ENCODE measurements at places on chromosomes 4 and X.
A peak's percentile ranks its signal among the peaks of the same experiment; 100 is the strongest.

GRCh38 chrX:95076449-95076848 lies 1402.4 kb downstream of the FAM133A start:
- no peak for DNase-seq

DNA sequence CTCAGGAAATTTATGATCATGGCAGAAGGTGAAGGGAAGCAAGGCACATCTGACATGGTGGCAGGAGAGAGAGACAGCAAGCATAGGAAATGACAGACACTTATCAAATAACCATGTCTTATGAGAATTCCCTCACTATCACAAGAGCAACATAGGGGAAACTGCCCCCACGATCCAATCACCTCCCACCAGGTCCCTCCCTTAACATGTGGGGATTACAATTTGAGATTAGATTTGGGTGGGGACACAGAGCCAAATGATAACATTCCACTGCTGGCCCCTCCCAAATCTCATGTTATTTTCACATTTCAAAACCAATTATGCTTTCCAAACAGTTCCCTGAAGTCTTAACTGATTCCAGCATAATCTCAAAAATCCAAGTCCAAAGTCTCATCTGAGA lies 8.2 kb upstream of the TMA16 start:
- no peak for DNase-seq

- DNase-seq = no peak
Observed at GRCh38 chr4:145824463-145824862, 114.2 kb downstream of the ZNF827 start.

DNA sequence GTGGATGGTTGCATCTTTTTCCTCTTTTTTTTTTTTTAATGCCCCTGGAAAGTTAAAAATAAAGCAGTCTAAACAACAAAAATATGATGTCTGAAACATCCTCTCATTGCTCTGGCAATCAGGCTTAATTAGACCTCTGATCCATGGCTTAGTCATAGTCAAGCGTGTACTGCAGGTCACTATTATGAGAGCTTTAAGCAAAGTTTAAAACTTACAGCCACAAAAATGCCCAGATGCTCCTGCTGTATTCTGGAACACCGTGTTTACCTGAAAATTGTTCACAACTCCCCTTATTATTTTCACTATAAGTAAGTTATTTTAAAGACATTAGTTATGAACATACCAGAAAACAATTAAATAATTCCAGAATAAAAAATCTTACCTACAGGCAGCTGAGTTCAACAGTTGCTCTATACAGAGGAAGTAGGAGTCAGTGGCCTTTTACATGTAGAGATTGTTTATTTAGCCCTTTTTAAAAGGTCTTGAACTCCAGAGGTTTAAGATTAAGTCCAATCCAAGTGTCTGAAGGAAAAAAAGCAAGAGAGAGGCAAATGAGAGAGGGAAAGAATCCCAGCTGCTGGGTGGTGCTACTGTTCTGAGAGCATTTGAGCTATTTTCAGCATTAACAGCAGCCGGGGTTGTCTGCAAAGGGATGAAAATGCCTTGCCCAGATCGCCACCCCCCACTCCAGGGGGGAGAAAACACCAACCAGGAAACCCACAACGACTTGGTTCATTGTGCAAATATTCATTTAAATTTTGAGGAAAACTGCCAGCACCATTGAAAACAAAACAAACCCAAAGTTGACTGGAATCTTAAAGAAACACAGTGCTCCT lies 36.9 kb downstream of the SORBS2 start:
- no peak for DNase-seq

GRCh38 chrX:100615005-100615404 lies 21.6 kb downstream of the TSPAN6 start:
- no peak for DNase-seq

GRCh38 chr4:184798504-184798903 lies 27.3 kb downstream of the ACSL1 start:
- DNase-seq = no peak

GRCh38 chr4:1080961-1081688 lies 32.2 kb downstream of the RNF212 start:
- no peak for DNase-seq

GRCh38 chrX:119503484-119503861 lies 35.2 kb downstream of the SLC25A5 start:
- DNase-seq = no peak

- no peak for DNase-seq
Observed at GRCh38 chr4:151858356-151858755, 97.5 kb upstream of the GATB start.

DNA sequence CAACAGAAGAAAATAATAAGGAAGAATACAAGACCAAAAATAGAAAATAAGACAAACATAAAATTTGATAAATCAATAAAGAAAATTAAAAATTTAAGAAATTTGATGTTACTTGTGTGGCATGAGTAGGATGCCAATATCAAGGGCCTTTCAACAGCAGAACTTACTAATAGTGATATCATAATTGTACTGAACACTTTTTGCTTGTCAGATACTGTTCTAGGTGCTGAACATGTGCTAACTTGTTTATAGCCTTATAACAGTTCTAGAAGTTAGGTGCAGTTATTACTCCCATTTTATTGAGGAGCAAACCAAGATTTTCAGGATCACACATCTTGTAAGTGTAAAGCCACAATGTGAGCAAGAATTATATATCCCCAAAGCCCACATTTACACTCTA lies 546.0 kb upstream of the EPHA5 start:
- DNase-seq = no peak

GRCh38 chr4:95546866-95547714 lies 1.7 kb downstream of the UNC5C start:
- DNase-seq = no peak

DNA sequence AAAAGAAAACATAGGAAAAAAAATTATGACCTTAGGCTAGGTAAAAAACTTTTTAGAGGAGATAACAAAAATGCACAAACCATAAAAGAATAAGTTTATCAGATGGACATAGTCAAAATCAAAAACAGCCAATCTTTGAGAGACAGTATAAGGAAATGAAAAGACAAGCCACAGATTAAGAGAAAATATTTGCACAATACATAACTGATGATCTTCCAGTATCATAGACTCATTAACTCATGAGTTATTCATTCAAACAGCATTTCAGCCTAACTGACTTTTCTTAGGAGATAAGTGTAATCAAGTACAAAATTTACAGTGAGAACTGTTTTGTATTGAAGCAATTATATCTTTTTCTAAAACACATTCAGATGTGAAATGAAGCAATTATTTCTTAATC lies 183.8 kb downstream of the FBXO8 start:
- DNase-seq = no peak

DNA sequence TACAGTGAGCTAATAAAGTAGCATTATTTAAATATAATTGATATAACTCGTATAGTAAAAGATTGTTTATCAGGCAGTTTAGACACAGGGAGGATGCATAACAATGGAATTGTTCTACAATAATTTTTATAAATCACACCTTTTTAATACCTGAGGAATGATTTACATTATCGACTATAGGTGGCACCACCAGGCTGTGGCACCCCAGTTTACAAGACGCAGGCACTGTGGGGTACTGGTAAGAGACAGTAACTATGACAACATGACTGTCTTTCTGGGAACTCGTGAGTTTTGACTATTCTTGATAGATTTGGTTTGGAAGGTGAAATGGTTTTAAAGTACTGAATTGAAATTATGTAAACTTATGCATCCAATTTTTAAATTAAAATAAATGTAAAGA lies 27.1 kb upstream of the STBD1 start:
- DNase-seq = no peak

- DNase-seq = no peak
Observed at GRCh38 chrX:70922774-70923473, 8.0 kb downstream of the SLC7A3 start.

DNA sequence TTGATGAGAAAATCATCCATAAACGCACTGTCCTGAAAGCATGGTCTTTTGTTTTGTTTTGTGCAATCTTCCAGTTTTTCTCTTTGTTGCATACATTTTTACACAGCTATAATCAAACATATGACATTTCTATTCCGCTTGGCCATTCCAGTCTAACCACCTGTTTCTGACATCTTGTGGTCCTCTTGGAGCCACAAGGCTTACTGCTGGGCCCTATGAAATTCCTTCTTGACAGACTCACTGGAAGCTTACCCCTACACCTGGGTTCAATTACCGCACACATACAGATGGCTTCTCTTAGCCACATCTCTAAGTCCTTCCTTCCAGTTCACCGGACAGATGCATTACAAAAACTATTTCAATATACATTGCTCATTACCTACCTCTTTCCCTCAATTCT lies 72.4 kb downstream of the PAPSS1 start:
- no peak for DNase-seq

DNA sequence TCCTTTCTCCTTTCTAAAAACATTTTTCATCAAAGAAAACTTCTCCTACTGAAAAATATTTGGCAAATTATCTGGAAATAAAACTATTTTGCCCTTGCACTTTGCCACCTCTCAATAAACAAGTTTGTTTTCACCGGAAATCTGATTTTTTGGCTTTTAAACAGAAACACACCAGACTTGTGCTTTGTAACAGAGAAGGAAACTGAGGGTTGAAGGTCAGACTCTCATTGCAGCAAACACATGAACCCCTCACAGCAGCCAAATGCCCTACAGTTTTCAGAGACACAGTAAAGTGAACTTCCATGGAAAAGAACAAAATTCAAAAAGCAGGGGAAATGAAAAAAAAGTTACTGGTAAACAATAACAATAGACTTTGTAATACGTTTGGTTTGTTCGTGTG lies 95.6 kb upstream of the WDR17 start:
- no peak for DNase-seq

GRCh38 chr4:109079201-109079600 lies 223.3 kb downstream of the COL25A1 start:
- no peak for DNase-seq

DNA sequence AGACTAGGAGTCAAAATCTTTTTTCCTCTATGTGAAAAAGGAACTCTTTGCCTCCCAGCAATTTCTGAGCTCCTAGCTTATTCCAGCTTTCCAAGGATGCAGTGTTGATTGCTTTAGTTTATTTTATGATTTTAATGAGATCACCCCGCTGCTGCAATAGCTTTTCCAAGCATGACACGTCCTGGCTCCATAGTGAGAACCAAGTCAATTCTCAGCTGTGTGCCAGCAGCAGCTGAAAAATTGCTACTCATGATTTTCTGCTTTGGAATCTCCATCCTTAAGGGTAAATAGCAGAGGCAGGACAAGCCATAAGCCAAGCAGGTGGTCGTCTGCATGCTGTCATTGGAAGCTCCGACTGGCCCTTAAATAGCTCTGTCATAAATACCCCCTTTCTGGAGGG lies 64.5 kb downstream of the FTHL17 start:
- DNase-seq = no peak

GRCh38 chrX:81286075-81286474 lies 84.2 kb downstream of the SH3BGRL start:
- DNase-seq = no peak

GRCh38 chrX:153926858-153927671 lies 1.0 kb upstream of the ARHGAP4 start:
- peak; percentile 65 for DNase-seq

- DNase-seq = no peak
Observed at GRCh38 chr4:109947457-109947856, 34.8 kb downstream of the EGF start.

DNA sequence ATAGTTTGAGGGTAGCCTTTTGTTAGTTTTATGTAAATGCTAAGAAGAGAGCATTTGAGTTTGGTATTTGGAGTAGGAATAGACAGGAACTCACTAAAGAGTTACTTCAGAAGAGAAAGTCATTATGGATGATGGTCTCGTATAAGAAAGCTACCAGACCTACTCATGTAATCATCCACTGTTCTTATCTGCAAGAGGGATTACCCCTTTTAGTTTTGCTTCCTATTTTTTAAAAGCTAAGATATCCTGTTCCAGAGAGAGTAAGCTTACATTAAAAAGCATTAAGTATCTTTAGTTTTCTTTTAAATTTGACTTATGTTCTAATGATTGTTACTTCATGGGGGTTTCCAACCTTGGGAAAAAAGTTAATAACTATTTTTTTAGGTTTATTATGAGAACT lies 12.5 kb upstream of the ART3 start:
- no peak for DNase-seq

DNA sequence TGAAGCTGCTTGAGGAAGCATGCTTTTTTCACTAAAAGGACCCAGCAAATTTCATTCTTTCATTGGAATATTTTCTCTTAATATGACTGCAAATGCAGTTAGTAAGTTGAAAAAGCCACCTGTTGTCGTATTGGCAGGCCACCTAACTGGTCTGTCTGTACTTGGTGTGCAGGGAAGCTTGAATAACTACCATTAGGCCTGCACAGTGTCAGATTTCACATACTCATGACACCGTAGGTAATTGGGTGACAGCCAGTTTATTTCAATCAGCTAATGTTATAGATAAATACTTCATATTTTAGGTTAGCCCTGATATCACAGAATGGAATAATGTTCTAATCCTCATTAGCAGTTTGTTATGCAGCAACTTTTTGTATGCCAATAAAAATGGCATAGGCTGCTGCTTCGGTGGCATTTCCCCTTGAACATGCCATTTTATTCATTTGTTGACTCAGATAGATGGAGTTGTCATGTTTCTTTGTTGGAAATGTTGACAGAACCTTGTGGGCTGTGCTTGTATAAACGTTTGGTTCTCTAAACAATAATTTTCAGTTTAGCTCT lies 173.7 kb downstream of the RPA4 start:
- no peak for DNase-seq

GRCh38 chr4:1868912-1869311 lies 2.3 kb upstream of the NSD2 start:
- DNase-seq = no peak

DNA sequence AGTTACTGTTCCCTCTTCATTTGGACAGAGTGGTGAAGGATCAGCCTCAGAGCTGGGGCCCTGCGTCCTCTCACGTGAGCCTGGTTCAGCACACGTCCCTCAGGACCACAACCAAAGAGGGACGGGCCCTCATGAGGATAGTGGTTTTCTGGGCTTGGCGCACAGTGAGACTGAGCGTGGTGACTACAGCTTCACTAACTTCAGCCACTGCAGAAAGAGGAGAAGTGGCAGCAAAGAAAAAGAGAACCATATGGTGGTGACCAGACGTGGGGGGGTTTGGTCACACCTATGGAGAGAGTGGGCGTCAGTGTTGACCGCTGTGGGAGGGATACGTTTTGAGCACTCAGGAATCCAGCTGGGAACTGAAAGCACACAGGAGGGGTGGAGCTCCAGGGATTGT lies 21.8 kb upstream of the TNIP3 start:
- DNase-seq = no peak

DNA sequence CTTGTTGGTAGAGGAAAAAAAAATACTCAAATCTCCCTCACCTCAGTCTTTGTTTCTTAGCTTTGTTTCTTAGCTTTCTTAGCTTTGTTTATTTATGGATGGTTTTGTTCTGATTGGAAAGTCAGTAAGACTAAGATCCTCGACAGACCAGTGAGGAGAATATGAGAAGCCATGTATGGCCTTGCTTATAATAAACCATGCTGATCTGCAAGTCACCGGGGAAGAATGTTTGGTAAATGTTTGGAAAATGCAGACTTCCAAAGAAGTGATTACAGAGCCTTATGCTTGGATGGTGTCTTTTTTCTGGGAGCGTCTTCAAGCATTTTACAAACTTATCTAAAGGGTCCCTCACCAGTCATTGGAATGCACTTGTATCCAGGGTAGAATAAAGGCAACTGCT lies 90.1 kb upstream of the NOCT start:
- no peak for DNase-seq

Data from effector memory CD8-positive, alpha-beta T cell (primary cell).